Amygdala (tissue), 56 donors: ENCODE measurements at places on chromosomes 11 and 22.

DNA sequence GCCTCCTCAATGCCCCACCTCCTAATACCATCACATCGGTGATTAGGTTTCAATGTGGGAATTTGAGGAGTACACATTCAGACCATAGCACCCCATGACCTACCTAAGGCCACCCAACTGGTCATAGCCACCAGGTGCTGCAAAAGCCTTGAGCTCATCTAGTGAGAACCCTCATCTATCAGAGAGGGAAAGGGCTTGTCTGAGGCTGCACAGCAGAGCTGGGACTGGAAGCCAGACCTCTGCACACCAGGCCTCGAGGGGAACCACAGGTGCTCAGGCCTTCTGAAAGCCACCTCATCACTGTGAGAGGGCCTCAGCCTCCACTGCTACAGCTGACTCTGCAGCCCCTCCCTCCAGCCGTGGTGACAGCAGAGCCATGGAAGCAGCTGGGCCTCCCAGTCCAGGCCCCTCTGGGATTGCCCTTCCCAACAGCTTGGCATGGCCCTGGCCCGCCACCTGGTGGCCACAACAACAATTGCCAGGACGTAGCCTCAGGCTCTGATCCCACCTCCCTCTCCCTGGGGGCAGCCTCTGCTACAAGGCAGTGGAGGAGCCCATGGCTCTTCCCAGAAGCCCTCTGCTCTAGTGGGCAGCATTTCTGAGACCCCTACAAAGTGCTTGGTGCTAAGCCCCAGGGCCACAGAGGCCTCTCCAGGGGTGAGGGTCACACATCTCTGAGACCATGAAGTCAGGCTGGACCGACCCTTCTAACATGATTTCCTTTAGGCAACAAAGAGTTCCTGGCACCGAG lies 41.0 kb upstream of the PRDM11 start:
- DNase-seq: peak; percentile 61

- no peak for DNase-seq
Observed at GRCh38 chr11:111414267-111414931, 35.3 kb upstream of the POU2AF1 start.

GRCh38 chr11:93653080-93653479 lies 8.4 kb upstream of the CEP295 start:
- DNase-seq: no peak

GRCh38 chr22:37751449-37752188 lies 54.8 kb downstream of the TRIOBP start:
- DNase-seq: no peak

GRCh38 chr11:68569357-68569756 lies 108.8 kb downstream of the PPP6R3 start:
- no peak for DNase-seq

DNA sequence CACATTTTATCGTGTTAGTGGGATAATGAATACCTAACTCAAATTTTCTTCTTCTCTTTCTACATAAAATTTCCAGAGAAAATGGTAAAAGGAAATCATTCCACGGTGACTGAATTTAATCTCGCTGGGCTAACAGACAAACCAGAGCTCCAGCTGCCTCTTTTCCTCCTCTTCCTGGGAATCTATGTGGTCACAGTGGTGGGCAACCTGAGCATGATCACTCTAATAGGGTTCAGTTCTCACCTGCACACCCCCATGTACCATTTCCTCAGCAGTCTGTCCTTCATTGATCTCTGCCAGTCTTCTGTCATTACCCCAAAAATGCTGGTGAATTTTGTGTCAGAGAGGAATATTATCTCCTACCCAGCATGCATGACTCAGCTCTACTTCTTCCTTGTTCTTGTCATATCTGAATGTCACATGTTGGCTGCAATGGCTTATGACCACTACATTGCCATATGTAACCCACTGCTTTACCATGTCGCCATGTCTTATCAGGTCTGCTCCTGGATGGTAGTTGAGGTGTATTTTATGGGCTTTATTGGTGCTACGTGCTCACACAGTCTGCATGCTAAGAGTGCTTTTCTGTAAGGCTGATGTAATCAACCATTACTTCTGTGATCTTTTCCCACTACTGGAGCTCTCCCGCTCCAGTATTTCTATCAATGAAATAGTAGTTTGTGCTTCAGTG lies 24.1 kb downstream of the OR10D3 start:
- no peak for DNase-seq

- DNase-seq: no peak
Observed at GRCh38 chr11:133819114-133819513, 26.2 kb downstream of the SPATA19 start.

DNA sequence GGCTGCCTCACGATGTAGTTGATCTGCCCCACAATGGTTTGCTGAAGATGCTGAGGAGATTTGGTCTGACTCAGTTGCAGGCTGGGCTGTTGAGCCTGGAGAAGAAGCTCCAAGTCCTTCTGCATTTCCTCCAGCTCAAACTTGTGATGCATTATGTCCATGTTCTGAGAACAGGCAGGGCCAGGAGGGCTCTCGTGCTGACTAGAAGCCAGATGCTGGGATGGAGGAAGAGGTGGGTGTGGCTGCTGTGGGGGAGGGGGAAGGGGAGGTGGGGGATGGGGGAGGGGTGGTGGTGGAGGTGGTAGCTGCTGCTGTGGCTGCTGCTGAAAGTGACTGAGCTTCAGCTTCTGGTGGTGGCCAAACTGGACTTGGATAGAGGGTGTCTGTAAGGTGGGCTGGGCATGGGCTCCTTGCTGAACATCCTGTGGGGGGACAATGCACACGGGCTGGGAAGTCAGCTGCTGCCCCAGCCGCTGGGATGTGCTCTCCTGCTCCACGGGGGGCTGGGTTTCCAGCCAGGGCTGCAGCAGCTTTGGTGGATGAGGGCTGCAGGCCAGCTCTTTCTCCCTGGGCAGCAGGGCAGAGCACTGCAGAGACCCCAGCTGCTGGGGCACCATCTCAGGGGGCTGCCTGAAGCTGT lies 42.1 kb downstream of the TRIM66 start:
- no peak for DNase-seq

GRCh38 chr11:127926721-127927120 lies 660.6 kb downstream of the ETS1 start:
- DNase-seq: no peak

- no peak for DNase-seq
Observed at GRCh38 chr11:34972892-34973291, 56.5 kb downstream of the PDHX start.

GRCh38 chr11:12961615-12962014 lies 47.5 kb upstream of the RASSF10 start:
- no peak for DNase-seq

DNA sequence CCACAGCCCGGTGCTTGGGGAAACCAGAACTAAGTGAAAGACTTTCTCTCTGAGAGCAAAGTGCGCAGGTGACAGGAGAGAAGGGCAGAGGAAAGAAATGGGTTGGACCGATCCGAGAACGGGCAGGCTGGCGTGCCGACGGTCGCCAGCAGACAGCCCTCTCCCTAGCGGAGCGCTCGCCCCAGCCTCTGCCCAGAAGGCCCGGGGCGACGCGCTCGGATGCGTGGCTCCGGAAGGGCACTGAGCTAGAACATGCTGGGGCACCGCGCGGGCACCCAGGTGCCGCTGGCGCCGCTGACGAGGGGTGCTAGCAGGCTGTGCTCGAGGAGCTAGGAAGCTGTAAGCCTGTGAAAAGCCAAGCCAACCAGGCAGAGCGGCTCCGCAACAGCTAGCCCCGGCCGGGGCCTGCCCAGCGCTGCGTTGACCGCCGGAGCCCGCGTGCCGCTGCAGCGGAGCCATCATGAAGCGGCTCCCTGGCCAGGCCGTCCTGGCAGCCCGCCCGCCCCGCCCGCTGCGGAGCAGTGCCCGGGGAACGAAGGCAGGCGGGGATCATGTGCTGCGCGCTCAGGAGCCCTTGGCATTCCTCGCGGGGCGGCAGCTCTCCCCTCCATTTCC lies 22.1 kb upstream of the RRAS2 start:
- peak; percentile 7 for DNase-seq

- no peak for DNase-seq
Observed at GRCh38 chr11:117743121-117743815, 53.7 kb downstream of the DSCAML1 start.

DNA sequence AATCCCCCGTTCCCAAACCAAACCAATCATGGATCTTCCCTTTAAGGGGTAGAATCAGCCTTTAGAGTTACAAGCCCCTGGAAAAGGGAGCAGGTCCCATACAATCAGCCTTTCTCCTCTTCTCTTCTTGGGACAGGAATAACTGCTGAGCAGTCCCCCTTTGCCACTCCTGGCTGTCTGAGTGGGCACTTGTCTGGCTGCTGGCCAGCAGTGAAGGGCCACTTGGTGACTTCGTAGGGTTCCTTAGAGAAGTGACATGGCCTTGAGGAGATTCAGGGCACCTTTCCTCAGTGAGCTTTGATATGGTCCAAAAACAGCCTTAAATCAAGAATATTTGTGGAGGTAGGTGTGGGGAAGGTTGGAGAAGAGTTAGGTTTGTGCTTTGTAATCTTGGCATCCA lies 53.5 kb upstream of the HORMAD2 start:
- DNase-seq: no peak

DNA sequence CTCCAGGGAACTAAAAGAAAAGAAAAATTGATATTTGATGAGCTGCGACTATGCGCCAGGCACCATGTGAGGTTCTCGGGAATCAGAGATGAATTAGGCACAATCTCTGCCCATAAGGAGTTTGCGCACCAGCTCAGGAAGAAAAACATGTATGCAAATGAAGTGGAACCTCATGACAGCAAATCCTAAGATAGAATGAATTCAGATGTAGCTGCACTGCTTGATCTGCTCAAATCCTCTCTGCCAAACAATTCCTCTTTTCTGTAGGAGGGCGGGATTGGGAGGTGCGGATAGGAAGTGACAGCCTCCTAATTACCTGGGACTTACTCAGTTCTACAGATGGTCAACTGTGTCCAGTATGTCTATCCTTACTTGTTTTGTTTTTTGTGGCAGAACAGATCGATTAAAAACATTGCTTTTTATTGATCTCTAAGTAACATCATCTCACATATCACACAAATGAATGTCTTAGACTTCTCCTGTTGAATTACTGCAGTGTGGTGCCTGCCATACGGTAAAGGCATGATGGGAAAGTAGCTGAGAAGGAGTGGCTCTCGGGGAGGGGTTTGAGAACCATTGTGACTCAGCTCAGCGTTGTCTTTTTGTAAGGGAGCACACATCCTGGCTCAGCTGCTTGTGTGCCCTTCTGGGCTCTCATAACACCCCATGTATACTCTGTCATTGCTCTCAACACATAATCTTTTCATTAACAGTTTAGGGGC lies 13.9 kb downstream of the CRTAM start:
- peak; percentile 8 for DNase-seq

GRCh38 chr11:78763664-78764063 lies 189.0 kb upstream of the NARS2 start:
- DNase-seq: no peak

- DNase-seq: no peak
Observed at GRCh38 chr11:45314900-45315299, 28.8 kb upstream of the SYT13 start.

DNA sequence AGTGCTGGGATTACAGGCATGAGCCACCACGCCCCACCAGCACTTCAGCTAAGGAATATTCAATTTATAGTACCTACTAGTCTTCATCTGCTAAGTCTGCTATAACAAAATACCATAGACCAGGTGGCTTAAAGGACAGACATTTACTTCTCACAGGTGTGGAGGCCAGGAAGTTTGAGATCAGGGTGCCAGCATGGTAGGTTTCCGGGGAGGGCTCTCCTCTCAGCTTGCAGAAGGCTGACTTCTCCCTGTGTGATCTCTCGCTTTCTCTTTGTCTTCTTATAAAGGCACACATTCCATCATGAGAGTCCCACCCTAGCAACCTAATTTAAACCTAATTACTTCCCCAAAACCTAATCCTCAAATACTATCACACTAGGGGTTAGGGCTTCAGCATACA lies 433.0 kb downstream of the INSC start:
- no peak for DNase-seq

DNA sequence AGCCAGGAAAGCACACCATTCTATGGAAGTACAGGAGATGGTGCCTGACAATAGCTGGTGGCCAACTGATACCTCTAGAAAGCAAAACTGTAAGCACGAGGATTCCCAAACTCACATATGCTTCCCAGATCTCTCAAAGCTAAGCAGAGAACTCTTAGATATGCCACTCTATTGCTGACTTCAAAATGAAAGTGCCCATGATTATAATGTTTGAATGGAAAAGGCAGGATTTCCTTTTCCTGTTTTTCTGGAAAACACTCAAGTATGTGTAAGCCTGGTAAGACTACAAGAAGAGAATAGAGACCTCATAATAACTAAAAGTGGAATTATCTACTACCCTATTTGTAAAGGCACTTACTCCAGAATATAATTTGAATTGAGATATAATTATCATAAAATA lies 2.6 kb upstream of the CARD18 start:
- no peak for DNase-seq

DNA sequence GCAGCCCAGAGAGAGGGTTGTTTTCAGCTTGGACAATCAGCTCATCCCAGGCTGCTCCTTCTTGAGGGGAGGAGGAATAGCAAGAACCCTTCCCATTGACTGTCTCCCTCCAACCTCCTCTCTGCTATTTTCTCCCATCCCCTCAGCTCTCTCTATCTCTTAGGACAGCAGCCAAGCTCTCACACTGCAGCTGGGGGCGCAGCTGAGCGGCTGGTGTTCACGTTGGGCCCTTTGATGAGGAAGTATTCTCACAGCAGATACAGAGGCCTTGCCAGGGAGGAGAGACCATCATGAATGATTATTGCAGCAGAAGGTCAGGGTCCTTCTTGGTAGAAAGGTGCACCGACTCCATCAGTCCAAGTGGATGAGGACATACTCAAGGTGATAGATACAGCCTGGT lies 26.5 kb upstream of the CADM1 start:
- DNase-seq: no peak

DNA sequence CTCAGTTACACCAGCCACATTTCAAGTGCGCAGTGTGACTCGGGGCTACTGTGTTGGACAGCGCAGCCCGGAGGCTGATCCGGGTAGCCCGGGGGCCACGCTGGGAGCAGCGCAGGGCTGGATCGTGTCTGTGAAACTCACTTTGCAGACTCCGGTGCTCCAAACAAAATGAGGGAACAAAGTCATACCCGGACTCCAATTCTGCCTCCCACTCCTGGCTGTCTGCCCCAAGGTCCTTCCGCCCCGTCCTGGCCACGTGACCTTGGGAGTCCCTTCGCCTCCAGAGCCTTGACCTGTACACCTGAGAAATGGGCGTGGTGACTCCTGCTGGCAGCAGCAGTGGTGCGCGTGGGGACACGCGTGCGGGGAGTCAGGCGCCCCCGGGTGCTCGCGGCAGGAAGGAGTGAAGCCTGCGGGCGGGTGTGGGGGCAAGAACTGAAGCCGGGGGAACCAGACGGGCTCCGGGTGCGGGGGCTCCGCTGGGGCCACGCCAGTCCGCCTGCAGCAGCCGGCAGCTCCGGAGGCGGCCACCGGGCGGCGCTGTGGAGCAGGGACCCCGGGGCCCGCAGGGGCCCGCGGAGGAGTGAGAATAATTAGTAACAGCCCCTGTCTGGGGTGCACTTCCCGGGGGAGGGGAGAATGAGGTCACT lies 42.4 kb downstream of the KCNJ4 start:
- no peak for DNase-seq
